M059J (cell line): ENCODE measurements at places on chromosomes 16 and 17. TPM values are rescaled to one million over a fixed set of nuclear protein-coding genes. Genes with fewer than 3 reads are reported as not detected.

DNA sequence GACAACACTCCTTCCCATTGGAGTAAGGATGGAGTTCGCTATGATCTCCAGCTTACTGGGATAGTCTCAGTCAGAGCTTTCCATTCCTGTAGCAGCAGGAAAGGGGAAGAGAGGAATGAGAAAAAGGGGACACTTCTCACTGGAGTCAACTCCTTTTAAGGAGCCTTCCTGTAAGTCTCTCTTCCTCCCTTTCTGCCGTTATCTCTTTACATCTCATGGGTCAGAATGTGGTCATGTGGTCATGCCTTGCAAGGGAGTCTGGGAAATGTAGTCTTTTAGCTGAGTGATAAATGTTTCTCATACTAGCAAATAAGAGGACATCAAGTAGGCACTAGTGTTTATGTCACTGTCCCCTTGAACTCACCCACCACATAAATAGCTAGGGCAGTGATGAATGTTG is 227.3 kb downstream of the HAPSTR1 start:
- DNase-seq, result no peak

TMIGD1 gene
- not detected in 2 replicates for total RNA-seq

GRCh38 chr16:19776565-19776964 is 58.5 kb downstream of the IQCK start:
- DNase-seq, result no peak

- peak; percentile 68 for DNase-seq
Measured at GRCh38 chr17:50668025-50668837, 33.5 kb downstream of the ABCC3 start.

- no peak for DNase-seq
Measured at GRCh38 chr16:1890708-1891050, 18.7 kb upstream of the MEIOB start.

- DNase-seq, result peak; percentile 84
Measured at GRCh38 chr17:31608659-31609254, 217.3 kb downstream of the RAB11FIP4 start.

MRPL45 gene
- 43.1 and 48.5 TPM in 2 replicates for total RNA-seq

DNA sequence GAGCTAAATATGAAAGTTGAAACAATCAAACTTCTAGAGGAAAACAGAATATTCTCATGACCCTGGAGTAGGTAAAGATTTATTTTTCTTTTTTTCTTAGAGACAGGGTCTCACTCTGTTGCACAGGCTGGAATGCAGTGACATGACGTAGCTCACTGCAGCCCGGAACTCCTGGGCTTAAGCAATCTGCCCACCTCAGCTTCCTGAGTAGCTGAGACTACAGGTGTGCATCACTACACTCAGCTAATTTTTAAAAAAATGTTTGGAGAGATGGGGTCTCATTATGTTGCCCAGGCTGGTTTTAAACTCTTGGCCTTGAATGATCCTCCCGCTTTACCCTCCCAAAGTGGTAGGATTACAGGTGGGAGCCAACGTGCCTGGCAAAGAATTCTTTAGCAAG is 15.5 kb downstream of the IKZF3 start:
- no peak for DNase-seq

- DNase-seq, result peak; percentile 81
Measured at GRCh38 chr17:81523402-81524038, 4.7 kb upstream of the FSCN2 start.

GNPTG gene
- total RNA-seq, result 43.8 and 50.1 TPM in 2 replicates

DNA sequence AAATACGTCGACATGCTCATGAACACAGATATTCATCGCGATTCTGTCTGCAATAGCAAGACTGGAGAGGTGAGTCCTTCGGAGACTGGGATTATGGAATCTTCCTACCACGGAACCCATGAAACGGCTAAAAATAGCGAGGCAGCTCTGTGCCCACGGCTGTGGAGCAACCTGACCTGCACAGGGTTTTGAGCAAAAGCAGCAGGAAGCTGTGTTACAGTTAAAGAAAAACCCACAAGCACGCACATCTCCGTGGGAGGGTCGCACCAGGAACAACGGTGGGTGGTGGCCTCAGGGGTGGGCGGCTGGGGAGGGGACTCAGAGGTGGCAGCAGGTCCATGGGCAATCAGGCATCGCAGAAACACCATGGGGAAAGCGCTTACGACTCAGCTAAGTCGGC is 24.8 kb downstream of the SLC38A10 start:
- no peak for DNase-seq
